ENCODE measurements at places on chromosomes 5 and 9. TPM values are rescaled to one million over a fixed set of nuclear protein-coding genes. Genes with fewer than 3 reads are reported as not detected.

LCN1 gene
- not detected for polyA plus RNA-seq

DNA sequence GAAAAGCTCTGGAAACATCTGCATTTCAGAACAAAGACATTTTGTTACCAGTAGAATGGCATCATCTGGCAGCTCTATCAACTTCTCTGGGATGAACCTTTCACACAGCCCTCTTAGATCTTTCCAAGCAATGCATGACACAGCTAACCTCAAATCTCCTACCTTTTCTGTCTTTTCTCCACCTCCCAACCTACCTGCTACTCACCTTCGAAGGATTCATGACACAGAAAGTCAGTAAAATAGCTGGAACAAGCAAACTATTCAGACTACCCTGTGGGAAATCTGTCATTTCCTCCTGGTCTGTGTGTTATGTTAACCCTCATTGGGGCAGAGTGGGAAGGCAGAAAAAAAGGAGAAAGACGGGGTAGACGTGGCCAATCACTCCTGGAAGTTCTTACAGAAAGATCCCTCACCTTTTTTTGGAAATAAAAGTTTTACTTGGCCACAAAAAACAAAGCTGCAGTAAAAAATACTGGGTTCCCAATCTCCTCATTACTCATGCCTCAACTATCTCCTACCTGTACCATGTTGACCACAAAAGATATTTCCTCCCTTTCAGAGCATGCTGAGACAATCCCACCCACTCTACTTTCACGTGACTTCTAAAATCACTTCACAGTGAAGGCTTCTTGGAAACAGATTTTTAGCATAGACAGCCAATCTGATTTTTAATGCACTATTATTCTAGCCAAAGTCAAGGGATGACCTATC, 362.1 kb upstream of the RFX3 start:
- no peaks in the 10 kb centered on the region for H3K4me1 ChIP-seq
- no peaks in the 10 kb centered on the region for H3K36me3 ChIP-seq
- DNase-seq = no peak
- no peak overlapping the region for H3K27ac ChIP-seq

DNA sequence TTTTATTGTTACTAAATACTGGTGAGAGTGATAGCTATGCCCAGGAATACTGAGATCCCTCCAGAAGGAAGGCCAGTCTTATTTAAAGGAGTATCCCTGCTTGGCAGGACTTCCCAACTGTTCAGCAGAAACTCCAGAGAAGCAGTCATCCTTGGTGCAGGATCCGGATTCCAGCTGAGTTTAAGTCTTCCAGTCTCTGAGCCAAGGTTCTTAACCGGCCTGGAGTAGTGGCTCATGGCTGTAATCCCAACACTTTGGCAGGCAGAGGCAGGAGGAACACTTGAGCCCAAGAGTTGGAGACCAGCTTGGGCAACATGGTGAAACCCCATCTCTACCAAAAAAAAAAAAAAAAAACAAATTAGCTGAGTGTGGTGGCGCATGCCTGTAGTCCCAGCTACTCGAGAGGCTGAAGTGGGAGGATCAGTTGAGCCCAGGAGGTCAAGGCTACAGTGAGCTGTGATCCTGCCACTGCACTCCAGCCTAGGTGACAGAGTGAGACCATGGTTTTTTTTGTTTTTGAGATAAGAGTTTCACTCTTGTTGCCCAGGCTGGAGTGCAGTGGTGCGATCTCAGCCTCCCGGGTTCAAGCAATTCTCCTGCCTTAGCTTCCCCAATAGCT, 7.6 kb downstream of the NAIF1 start:
- no peaks in the 10 kb centered on the region for H3K27me3 ChIP-seq
- no peak for DNase-seq
- peaks cover 28% of the 10 kb centered on the region for H3K36me3 ChIP-seq
- H3K4me1 ChIP-seq = peaks cover 20% of the 10 kb centered on the region

DNA sequence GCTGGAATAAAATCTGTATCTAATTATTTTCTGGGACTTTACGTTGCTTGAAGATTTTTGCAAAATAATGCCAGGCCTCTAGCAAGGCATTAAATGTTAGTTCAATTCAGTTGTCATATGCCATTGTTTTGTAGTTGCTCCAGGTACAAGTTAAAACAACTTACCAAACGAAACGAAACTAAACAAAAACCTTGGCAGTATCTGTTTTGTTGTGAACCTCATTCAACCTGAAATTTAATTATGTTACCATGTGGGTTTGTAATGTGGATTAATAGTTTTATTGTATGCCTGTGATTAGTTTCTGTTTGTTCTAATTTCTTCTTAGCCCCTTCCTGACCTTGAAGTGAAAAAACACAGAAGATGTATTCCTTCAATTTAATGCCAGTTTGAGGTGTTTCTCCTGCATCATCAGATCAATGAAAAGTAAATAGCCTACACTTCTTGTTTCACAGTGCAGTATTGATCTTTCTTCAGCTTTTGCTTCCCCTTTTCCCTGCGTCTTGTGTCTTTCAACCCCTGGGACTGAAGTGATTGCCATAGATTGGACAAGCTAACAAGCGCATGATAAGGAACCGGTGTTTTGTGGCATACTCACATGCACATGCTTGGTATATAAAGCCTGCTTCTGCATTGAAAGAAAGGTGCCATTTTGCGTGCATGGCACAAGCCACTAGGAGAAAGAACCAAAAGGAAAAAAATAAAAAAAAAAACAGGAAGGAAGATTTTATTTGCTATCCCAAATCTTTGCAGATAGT, 699.0 kb upstream of the ARRDC3 start:
- no peaks in the 10 kb centered on the region for H3K27me3 ChIP-seq
- H3K4me1 ChIP-seq = no peaks in the 10 kb centered on the region
- H3K27ac ChIP-seq = no peak overlapping the region
- DNase-seq = no peak

GRCh38 chr9:120868676-120869359, 8.2 kb downstream of the PHF19 start:
- H3K4me3 ChIP-seq = peak overlapping the region; percentile 71
- H3K27me3 ChIP-seq = no peaks in the 10 kb centered on the region
- H3K27ac ChIP-seq = peak overlapping the region; percentile 84
- H3K36me3 ChIP-seq = peaks cover 6% of the 10 kb centered on the region

- DNase-seq = no peak
- H3K36me3 ChIP-seq = peaks cover 2% of the 10 kb centered on the region
- no peak overlapping the region for H3K27ac ChIP-seq
- H3K4me3 ChIP-seq = no peak overlapping the region
- peaks cover 49% of the 10 kb centered on the region for H3K4me1 ChIP-seq
Measured at GRCh38 chr5:135372654-135373381, 26.2 kb downstream of the MACROH2A1 start.

GRCh38 chr9:13626601-13627000, 347.1 kb upstream of the MPDZ start:
- no peaks in the 10 kb centered on the region for H3K27me3 ChIP-seq
- no peaks in the 10 kb centered on the region for H3K36me3 ChIP-seq
- no peak for DNase-seq
- no peak overlapping the region for H3K4me3 ChIP-seq

- DNase-seq = no peak
- H3K4me1 ChIP-seq = no peaks in the 10 kb centered on the region
- H3K27me3 ChIP-seq = no peaks in the 10 kb centered on the region
- H3K4me3 ChIP-seq = no peak overlapping the region
- H3K36me3 ChIP-seq = no peaks in the 10 kb centered on the region
- H3K27ac ChIP-seq = no peak overlapping the region
Measured at GRCh38 chr5:119417891-119418605, 34.2 kb upstream of the HSD17B4 start.

DNA sequence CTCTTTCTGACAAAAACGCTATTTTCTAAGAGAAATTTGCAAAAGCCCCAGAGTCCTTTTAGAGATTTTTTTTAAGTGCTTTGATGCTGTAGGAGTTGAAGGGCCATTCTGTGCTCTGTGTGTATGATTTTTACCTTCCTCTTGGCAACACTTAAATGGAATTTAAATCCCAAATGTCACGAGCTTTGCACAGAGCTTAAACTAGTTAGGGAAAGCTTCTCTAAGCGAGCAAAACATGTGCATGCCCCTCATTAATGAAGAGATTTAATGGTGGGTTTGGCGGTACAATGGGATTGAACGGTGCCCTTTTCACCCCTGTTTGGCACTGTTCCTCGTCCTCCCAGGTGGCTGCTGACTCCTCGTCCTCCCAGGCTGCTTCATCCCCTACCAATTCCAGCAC, 220.7 kb downstream of the DRD1 start:
- no peaks in the 10 kb centered on the region for H3K4me1 ChIP-seq
- no peak overlapping the region for H3K27ac ChIP-seq
- no peak overlapping the region for H3K4me3 ChIP-seq
- no peaks in the 10 kb centered on the region for H3K27me3 ChIP-seq
- DNase-seq = no peak
- H3K36me3 ChIP-seq = no peaks in the 10 kb centered on the region

DNA sequence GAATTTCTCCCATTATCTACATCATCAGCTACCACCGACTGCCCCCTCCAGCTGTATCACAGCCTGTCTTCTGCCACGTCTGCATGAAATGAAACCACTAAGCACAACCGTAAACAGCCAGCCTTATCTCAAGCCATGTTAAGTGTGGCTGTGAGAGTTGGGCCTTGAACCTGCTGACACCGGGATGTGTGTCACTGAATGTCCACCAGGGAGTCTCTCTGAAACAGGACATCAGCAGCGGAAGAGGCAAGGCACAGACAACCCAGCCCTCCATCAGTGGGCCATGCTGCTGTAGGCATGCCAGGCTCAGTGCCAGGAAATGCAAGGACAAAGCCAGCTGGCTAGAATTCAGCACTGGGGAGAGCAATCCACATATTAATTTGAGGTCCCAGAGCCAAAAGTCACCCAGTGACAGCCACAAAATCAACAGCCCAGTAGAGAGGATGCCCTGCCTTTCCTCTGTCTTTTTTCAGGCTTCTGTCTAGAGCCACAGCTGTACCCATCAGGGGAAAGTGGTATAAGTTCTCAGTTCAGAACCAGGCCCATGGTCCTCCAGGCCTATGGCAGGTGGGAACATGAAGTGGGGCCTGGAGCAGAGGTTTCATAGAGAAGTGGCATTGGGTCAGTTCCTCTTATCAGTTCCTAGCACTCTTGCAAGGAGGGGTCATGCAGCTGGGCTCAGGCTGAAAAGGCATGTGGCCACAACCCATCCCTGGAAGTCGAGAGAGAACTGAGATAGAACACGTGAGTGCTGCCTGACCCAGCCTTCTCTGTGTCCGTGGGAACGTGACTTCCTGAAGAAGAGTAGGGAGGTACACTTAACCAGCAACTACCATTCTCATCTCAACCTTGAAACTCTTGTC, 199.4 kb downstream of the ESM1 start:
- H3K36me3 ChIP-seq = no peaks in the 10 kb centered on the region
- no peak overlapping the region for H3K27ac ChIP-seq
- H3K4me1 ChIP-seq = no peaks in the 10 kb centered on the region
- no peak for DNase-seq
- H3K27me3 ChIP-seq = no peaks in the 10 kb centered on the region
